ENCODE measurements at places on chromosomes 12 and 14.
A peak's percentile ranks its signal among the peaks of the same experiment; 100 is the strongest.

- DNase-seq, result no peak
Measured at GRCh38 chr14:57435923-57436322, 45.5 kb downstream of the NAA30 start.

DNA sequence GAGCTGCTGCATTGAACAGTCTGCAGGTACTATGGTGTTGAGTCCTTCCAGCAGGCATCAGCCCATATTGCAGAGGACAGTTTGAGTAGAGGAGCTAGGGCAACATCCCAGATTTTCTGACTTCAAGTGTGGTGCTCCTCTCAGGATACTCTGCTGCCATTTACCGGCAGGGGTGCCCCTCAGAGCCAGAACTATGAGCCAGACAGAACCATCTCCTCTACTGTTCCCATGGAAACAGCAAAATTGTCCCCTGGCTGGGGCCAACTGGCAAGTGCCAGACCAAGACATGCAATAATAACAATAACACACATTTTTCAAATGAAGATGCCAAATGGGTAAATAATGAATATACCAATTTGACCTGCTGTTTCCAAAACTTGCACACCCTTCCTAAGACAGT, 102.9 kb downstream of the ADCK1 start:
- no peak for DNase-seq

GRCh38 chr14:74412753-74413152, 13.3 kb downstream of the SYNDIG1L start:
- no peak for DNase-seq

DNA sequence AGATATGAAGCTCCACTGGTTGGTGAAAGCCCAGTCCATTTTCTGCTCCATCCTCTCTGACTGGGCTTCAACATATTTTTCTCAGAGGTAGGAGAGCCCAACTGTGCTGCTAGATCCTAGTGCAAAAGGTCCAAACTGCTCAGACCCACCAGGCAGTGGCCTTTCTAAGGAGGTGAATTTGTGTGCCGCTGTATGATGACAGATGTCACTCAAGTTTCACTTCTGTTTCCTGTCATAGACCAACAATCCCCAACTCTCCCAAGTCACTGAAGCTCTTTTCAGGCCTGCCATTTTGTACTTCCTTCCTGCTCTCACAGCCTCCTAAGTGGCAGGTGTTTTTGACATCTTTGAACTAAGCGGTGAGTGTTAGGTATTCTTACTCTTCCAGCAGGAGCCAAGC, 16.4 kb upstream of the RNASE4 start:
- DNase-seq, result no peak

- DNase-seq, result no peak
Measured at GRCh38 chr12:132494294-132495164, 4.6 kb downstream of the FBRSL1 start.

GRCh38 chr12:2003676-2004112, 563 bp downstream of the DCP1B start:
- peak; percentile 65 for DNase-seq

GRCh38 chr14:104556256-104557021, 23.1 kb upstream of the C14orf180 start:
- DNase-seq, result no peak

DNA sequence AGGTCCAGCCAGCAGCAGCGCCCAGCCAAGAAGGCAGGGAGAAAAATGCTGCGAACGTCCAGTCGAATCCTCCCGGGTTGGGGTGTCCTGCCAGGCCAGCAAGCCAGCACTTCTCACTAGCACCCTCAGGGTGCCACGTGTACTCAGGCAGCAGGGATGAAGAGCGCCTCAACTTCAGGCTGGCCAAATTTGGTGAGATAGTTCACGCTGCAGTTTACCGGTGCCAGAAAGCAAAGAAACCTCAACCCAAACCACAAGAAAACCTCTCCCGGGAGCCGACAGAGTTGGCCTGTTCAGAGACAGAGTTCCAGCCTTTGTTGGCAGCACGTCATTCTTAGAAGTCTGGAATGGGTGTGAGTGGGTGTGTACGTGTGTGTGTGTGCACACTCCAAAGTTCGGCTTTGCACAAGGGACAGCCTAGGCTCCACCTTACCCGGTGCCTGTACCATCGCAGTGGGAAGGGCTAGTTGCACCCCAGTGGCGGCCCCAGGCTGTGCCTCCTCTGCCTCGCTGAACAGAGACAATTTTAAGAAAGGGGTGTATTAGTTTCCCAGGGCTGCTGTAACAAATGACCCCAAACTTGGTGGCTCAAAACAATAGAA, 42.1 kb downstream of the ELK3 start:
- DNase-seq, result no peak

DNA sequence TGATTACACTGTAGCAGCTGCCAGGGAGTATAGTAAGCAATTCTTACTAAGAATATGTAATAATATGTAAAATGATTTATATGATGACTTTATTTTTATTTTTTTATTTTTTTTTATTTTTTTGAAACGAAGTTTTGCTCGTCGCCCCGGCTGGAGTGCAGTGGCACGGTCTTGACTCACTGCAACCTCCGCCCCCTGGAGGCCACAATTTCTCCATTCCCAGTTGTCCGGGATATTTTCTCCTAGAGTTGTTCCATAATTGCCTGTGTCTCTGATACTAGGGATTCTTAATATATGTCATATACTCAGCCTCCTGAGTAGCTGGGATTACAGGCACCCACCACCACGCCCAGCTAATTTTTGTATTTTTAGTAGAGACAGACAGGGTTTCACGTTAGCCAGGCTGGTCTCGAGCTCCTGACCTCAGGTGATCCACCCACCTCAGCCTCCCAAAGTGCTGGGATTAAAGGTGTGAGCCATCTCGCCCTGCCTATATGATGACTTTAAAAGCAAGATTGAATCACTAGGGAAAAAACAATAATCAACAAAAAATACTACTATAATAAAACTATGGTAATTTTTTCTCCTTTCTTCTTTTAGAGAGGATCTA, 12.2 kb upstream of the ITPR2 start:
- DNase-seq, result peak; percentile 43

GRCh38 chr14:84643446-84643845, 886.5 kb upstream of the FLRT2 start:
- peak; percentile 46 for DNase-seq

DNA sequence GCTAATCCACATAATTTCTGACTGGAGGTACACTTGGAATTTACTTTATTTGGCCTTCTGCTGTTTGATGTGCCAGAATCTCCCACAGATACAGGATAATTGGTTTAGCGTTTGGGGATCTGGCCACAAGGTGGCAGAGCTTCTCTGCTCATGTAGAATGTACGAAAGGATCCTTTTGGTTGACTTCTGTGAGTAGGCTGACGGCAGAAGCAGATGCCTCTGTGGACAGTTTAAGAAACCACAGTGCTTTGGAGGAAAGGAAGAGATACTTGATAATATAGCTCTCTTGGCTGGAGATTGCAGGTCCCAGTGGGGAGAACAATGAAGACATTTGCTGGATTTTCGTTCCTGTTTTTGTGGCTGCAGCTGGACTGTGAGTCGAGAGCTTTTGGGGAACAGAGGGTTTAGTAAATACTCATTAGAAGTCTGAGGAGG, 75.3 kb upstream of the OR4E1 start:
- DNase-seq, result peak; percentile 4

GRCh38 chr12:3775385-3776035, 22.6 kb upstream of the CRACR2A start:
- DNase-seq, result no peak

GRCh38 chr12:109124878-109125648, 8.7 kb downstream of the ACACB start:
- no peak for DNase-seq

GRCh38 chr12:16789204-16789790, 183.3 kb upstream of the LMO3 start:
- no peak for DNase-seq

GRCh38 chr12:53868511-53868986, 70.1 kb upstream of the HOXC13 start:
- DNase-seq, result no peak

DNA sequence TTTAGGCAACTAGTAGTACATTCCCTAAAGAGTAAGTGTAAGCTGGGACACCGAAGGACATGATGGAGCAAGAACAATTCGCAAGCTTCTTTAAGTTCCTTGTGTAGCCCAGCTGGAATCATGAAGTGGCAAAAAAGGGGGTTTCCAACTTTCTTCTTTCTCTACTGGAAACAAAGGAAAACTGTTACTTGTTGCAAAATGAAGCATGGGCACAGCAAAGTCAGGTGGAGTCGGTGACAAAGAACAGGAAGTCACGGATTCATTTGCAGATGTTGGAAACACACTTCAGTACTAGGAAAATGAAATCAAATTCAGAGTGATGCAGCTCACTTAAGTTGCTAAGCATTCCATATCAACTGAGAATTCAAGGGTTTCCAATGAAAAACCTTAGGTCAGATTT, 706.9 kb upstream of the STXBP6 start:
- DNase-seq, result no peak

DNA sequence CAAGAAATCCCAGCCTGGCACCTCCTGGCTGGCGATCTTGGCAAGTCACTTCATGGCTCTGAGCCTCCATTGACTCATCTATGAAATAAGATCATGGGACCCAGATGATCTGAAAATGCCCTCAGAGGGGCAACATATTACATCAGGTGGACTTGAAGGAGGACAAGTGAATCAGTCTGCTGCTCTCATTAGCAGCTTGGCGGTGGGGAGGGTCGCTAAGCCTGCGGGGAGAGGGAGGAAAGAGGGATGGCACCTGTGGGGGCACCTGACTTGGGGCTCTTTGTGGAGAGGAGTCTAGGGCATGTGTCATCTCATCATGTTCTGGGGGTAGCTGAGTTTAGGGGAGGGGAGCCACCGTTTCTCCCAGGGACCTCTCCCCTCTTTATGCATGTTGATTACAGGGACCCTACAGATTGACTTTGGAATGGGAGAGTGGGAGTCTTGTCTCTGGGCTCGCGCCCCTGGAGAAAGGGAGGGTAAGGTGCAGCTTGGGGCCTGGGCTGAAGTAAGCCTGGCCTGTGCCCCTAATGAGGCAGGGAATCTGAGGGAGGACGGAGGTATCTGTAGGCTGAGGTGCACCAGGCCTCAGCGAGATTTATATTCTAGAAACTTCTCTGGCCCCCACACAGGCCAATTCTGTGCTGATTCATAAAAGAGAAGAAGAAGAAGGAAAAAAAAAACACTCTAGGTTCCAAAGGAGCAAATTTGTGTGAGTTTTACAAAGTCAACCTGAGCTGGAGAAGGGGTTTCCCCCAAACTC, 29.3 kb upstream of the BATF start:
- no peak for DNase-seq

GRCh38 chr12:55935738-55936151, 4.8 kb downstream of the DGKA start:
- DNase-seq, result no peak

DNA sequence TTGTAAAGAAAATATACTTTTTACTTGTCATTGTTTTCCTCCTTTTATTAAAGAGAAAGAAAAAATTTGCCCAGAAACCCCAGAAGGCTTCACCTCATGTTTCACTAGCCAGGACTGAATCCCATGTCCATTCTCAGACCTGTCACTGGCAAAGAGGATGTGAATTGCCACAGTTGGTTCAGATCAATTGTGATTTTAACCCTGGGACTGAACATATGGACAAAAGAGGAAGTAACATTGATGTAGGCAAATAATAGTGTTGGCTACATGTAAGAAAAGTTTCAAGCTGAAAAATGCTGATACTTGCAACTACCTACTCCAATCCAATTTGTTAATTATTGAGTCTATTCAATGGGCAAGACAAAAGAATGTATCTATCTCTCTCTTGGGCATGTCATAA, 8.6 kb upstream of the CCDC196 start:
- DNase-seq, result no peak

DNA sequence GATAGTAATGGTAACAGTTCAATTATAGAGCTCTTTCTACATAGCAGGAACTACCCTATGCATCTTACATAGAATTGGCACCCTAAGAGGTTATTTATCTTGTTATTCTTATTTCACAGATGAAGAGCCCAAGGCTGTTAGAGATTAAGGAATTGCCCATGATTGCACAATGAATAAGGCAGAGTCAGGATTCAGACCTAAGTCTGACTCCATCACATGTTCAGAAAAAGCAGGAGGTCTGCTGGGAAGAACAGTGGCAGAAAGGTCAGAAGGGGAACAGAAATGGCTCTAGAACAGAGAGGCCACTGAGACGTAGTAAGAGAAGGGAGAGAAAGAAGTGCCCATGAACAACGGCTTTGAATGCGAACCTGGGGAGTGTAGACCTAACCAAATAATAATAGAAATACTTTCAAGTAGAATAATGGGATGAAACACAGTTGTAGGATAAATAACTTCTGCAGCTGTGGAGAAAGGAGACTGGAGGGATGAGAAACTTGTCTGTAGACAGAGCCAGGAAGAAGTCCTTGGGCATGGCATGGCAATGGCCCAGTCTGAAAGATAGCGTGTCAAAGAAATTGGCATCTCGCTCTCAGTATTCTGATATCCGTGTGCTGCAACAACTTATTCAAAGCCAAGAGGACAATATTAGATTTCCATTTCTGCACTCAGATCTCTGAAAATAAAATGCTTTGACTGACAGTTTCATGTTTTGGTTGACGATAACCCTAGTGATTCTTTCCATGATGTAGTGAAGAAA, 17.6 kb downstream of the MYBPC1 start:
- DNase-seq, result no peak

DNA sequence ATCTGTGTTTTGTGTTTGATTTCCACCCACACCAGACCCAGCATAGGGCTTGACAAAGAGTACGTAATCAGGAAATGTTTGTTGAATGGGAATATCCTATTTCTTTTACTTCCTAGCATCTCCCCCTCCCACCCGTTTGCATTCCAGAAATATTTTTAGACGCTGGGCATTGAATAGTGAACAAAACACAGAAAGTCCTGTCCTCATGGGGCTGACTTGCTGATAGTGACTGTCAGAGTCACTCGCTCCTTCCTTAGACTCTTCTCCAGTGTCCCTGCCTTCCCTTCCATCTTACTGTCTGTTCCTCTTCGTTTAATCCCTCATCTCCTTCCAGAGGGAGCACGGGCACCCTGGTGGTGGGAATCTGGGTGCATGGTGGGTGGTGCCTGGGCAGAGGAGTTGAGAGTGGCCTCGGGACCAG, 53.6 kb downstream of the SLC25A47 start:
- peak; percentile 39 for DNase-seq
